ENCODE measurements at places on chromosomes 5 and 9.

- no peak for DNase-seq
These were observed 462.5 kb upstream of the TYRP1 start for GRCh38 chr9:12230708-12231107.

DNA sequence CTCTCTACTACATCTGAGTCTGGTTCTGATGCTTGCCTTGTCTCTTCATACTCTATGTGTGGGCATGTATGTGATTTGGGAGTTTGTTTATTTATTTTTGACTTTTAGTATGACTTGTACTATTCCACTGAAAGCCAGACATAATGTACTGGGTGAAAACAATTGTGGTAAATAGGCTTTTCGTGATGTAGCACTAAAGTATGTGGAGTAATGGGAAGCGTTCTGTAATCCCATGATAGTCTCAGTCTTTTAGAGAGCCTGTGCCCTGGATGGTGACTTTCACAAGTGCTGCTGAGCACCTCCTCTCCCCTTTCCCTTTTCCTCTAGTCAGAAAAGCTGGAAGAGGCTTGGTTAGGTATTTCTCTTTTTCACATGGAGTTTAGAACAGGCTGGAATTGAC lies 85.8 kb upstream of the S1PR3 start:
- no peak for DNase-seq

DNA sequence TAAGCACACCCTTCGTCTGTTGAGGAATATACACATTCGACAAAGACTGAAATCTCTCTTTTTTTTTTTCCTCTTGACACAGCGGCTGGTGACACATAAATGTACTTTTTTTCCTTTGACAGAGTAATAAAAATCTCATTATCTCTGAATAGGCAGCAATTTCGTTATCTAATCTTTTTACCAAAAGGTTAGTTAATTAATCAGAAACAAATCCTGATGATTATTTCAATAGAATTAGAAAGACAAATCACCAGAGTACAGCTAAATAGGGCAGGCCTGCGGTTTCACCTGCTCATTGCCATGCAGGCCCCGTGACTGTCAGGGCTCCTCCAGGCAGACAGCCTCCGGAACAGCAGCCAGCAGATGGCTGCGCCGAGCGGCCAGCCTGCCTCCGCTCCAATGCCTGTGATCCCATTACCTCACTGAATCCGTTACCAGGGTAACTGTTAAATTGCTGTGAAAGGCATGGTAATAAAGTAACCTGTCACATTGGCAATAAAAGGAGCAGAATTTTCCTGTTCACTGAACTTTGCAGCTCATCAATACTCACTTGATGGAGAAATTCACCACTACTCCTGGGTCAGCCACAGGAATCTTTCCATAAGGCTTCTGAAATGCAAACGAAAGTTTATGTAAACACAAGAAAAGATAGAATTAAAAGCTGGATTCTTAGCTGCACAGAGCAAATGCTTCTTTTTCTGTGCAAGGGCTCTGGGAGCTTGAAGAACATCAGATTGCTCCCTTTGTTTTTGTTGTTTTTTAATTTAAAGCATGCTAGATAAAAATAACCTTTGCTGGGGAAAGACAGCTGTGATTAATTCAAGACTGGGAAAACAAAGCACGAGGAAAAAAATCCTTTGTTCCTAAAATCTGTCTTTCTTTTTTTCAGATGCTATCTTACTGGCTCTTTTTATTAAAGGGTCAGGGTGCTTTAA lies 666.4 kb upstream of the ZNF608 start:
- peak; percentile 90 for DNase-seq

DNA sequence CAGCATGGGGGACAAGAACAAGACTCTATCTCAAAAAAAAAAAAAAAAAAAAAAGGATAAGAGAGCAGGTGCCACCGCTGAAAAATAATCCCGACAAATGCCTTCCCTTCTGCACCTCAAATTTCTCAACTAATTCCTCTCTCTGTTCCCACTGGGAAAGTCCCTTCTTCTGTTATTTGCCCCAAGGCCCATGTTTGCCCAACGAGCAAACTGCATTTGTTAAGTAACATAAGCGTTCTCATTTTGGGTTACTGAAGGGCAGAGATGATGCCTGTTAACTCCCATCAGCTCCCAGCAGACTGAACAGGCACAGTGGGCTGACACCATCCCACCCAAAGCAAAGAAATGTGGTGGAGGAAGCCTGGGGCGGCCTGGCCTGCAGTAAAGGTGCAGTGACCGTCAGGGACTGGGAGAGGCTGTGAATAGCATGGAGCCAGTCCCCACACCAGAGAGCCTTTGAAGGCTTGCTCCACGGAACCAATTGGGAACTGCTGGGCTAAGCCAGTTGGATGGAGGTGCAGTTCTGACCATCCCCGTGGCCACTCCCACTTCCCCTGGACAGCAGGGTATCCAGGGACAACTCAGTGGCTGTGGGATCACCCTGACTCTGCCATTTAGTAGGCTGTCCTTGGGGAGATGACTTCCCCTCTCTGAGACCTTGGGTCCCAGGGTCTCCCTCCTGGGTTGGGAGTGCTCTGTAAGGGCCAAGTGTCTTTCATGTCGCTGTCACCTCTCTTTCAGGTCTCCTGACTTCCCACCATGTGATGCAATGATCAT lies 149.7 kb upstream of the IER5L start:
- DNase-seq: no peak

DNA sequence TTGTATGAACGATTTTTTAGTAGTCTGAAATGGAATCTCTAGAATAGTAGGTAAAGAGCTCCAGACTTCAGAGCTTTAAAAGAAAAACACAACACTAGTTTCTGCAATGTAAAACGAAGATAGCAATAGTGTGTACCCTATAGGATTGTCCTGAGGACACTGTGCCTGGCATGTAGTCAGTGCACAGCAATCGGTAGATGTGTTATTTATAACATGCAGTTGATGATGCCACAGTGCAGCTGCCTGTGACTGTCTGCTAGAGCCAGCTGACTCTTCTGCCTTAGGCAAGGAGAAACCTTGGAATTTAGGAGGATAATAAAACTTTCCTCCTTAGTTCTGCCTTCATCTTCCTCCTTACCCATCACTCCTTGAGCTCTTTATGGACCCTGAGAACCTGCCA lies 27.7 kb upstream of the TMOD1 start:
- DNase-seq: no peak

- DNase-seq: no peak
These were observed 140.9 kb downstream of the SYK start for GRCh38 chr9:90942555-90942954.

GRCh38 chr9:93953496-93954433 lies 1.4 kb downstream of the BARX1 start:
- DNase-seq: no peak

DNA sequence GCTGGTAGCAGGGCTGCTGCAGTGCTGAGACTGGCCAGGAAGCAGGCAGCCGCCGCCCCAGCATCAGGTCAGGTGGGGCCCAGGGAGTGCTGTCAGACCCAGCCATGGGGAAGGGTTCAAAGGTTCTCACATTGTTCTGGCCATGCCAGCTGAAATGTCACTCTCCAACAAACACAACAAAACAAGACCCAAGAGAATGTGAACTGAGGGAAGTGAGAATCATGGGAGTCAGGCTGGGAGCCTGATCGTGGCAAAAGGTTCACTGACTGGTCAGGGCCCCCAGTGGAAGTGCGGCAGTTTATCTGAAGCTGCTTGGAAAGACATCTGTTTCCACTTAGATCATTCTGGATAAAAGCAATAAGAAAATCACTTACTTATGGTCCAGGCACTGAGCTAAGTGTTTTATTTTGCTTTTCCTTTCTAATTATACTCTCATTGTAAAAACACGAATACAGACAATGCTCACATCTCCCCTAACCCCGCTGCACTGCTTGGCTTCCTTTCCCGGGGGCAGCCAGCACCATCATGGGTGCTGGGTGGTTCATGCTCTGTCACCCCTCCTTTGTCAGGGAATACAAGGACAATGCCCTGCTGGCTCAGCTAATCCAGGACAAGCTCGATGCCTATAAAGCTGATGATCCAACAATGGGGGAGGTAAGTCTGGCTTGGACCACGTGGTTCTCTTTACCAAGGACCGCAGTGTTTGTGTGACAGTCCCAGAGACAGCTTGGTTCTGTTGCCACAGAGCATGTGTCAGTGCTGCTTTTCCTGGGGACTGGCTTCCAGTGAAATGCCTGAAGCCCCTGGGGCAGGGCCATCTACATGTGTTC lies 41.9 kb upstream of the CFAP157 start:
- peak; percentile 40 for DNase-seq

DNA sequence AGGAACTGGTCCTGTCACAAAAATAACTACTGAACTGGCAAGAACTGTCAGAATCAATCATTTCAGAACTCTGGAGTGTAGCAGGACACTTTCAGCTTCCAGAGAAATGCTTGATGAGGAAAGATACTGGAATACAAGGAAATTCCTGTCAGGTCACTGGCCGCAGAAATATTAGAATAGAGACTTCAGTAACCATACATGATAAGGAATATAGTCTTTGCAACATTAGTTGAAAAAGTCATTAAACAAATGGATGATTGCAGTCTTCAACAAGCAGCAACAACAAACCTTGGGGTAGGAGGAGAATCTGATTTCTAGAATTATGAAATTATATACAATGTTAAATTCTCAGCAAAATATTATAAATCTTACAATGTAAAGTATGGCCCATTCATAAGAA lies 88.2 kb downstream of the CCDC192 start:
- no peak for DNase-seq

GRCh38 chr5:170292179-170293104 lies 5.1 kb downstream of the LCP2 start:
- DNase-seq: no peak

DNA sequence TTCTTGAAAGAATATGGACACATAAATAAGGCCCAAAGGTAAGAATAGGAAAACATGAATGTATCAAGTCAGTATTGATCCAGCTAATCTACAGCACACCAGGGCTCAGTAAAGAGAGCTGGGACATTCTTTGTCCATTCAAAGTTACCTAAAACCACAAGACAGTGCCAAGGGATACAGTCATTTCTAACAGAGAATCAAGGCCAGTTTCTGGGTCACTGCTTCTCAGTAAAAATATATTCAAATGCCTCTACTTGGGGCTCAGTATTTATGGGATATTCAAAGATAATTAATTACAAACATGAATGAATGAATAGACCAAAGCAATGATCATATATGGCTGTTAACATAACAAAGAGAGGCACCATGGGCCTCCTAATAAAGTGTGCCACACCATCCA lies 34.9 kb downstream of the MTMR12 start:
- DNase-seq: no peak

DNA sequence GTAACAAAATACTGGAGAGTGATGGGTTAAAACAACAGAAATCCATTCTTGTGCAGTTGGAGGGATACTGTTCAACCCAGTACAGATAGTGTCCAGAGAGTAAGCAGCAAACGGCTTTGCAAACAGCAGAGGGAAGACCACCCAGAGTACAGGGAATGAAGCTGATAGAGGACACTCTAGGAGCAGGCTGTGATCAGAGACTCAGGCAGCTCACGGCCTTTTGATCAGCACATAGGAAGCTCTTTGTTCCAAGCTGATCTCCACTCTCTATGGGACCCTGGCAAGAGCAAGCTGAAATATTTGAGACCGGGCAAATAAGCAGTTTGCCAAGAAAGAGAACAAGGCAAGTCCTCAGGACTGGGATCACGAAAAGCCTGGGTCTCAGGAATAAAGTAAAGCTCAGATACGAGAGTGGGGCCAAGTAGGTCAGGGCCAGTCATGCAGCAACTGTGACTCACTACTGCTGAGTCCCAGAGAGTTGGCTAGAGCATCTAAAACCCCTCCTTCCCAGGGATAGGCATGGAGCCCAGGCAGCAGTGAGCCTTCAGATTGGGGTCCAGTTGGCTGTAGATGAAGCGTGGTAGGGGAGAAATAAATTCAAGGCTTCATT lies 52.4 kb downstream of the MELK start:
- peak; percentile 19 for DNase-seq

GRCh38 chr5:65971643-65972042 lies 45.3 kb downstream of the ERBIN start:
- DNase-seq: no peak

GRCh38 chr5:157959370-157959769 lies 100.4 kb upstream of the CLINT1 start:
- DNase-seq: no peak

GRCh38 chr5:95172659-95173058 lies 112.2 kb downstream of the MCTP1 start:
- no peak for DNase-seq

GRCh38 chr9:5947912-5948311 lies 57.2 kb downstream of the MLANA start:
- DNase-seq: no peak

GRCh38 chr9:119044806-119045205 lies 324.4 kb downstream of the BRINP1 start:
- peak; percentile 30 for DNase-seq

GRCh38 chr9:15272377-15272928 lies 34.6 kb downstream of the TTC39B start:
- DNase-seq: no peak

GRCh38 chr5:172834415-172835289 lies 601 bp downstream of the ERGIC1 start:
- peak; percentile 46 for DNase-seq

GRCh38 chr9:76403352-76403751 lies 9.1 kb upstream of the RFK start:
- DNase-seq: peak; percentile 44

GRCh38 chr9:129946246-129946995 lies 96.6 kb downstream of the FNBP1 start:
- DNase-seq: no peak

DNA sequence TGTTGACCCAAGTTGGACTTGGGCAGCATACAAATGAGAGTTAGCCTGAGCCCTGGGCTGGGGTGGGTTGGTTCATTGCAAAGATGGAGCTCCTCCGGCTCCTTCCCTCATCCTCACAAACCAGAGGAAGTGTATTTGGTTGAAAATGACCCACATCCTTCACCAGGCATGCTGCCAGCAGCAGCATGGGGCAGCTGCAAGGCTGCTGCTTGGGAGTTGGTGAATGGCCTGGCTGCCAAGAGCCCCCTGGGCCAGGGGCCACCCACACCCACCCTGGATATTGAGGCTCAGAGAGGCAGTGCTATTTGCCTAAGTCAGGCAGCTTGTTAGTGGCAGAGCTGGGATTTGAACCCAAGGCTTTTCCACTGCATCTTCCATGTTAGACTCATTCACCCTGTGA lies 29.5 kb downstream of the PPARGC1B start:
- no peak for DNase-seq

DNA sequence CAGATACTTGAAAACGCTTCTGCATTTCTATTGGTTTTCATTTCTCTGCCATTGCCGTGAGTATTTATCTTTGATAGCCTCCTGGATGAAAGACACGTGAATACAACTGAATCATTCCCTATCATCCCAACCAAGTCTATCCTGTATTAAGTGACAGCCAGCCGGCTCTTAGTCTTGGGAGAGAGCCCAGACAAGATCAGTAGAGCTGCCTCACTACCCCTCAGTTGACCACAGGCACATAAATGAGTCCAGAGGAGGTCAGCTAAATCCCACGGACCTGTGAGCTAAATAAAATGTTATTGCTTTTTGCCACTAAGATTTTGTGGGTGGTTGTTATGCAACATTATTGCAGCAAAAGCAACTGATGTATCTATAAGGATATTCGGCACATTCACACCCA lies 639.0 kb upstream of the ACO1 start:
- DNase-seq: no peak

Measured in hepatocyte (in vitro differentiated cells).